ENCODE measurements at places on chromosomes 2 and 18.

GRCh38 chr2:152406836-152407161 lies 71.8 kb downstream of the FMNL2 start:
- no peak for DNase-seq

GRCh38 chr2:15275346-15275745 lies 285.8 kb downstream of the NBAS start:
- DNase-seq, result no peak

DNA sequence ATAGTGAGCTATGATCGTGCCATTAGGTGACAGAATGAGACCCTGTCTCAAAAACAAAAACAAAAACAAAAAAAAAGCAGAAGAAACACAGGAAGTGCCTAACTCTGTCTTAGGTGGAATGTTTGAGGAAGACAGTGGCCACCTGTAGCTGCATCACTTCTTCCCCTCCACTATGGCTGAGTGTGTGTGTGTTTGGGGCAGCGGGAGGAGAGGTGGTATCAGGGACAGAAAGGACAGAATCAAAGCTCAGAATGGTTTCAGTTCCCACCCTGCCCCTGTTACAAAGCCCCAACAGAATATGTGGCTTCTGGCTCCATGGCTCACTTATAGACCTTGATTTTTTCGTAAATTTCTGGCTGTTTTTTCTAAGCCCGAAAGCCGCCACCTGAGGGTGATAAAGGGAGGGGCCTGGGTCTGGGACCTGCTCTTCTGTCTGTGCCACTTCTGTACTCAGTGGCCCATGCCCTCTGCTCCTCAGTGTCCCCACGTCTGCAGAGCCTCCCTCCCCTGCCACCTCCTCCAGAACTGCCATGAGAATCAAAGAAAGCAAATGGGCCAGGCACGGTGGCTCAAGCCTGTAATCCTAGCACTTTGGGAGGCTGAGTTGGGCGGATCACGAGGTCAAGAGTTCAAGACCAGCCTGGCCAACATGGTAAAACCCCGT lies 27.4 kb downstream of the SERTAD2 start:
- no peak for DNase-seq

GRCh38 chr2:197273485-197273884 lies 37.1 kb downstream of the ANKRD44 start:
- DNase-seq, result no peak

- DNase-seq, result no peak
These were observed 68.0 kb downstream of the FAM171B start for GRCh38 chr2:186761814-186762213.

DNA sequence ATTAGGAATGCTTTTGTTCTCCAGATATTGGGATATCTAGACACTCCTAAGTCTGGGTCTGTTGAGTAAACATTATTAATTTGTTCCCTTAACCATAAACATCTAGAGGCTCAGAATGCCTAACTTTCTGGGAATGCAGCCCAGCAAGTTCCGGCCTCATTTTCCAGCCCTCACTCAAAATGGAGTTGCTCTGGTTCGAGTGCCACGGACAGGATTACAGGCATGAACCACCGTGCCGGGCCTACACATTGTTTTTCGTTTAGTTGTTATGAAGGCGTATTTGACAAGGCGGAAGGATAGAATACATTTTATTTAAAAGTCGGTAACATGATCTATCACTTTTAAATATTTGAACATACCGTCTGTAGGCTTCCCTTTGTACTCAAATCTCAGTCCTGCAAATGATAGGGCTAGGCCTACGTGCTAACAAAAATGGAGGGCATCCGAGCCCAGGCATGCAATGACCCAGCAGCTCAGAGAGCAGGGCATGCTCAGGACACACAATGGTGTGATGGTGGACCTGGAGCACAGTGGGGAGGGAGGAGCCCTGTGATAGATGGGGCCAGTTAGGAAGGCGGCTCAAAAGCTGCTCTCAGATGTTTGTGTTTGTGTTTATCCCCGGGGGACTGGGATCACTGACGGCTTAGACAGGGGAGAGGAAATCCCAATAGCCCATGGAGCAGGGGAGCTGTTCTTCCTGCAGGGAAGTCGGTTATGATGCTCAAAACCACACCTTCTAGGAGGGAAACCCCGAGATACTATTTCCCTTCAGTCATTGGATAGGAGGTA lies 2.9 kb upstream of the SCYGR1 start:
- no peak for DNase-seq

DNA sequence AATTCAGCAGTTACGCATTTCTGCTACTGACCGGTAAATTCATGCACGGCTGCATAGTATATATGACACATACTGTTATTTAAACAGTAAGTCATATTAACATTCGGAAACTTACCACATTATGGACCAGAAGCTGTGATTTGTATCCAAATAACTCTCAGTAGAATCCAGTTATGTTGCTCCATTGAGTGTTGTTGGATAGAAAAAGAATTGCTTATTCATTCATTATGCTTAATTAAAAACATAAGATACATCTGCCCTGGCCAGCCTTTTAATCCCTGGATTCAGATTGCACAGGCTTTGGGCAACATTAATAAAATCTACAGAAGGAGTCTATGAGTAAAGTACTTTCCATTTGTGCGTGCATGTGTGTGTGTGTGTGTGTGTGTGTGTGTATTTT lies 111.3 kb downstream of the CPS1 start:
- no peak for DNase-seq

- DNase-seq, result no peak
These were observed 7.0 kb upstream of the SP5 start for GRCh38 chr2:170707821-170708795.

GRCh38 chr18:23456835-23457234 lies 3.7 kb downstream of the RIOK3 start:
- DNase-seq, result no peak

DNA sequence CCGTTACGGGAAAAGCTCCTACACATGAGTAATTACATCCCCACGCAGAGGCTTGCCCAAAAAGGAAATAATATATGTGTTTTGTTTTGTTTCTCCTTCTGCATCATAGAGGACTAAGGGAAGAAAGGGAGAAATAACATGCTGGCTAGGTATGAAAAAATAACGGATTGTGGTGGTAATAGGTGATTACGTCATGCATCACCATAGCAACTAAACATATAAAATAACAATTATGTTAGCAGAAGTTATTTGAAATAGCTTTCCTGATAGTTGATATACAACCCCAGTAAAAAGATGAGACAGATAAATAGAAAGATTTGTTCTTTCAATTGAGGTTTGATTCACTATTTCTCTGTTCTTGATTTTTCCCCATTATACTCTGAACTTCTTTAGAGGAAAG lies 518.0 kb downstream of the ZNF516 start:
- no peak for DNase-seq

DNA sequence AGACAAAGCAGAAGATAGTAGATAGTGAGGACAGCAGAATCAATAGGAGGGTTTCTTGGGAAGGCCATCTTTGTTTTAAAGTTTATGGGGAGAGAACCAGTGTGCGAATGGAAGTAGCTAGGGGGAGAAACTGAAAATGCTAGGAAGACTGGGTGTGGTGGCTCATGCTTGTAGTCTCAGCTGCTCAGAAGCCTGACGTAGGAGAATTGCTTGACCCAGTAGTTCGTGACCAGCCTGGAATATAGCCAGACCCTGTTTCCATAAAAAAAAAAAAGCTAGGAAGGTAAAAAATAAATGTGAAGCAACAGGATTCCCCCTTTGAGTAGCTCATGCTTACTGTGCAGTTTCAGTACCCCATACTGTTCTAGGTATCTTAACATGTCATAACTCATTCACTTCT lies 19.2 kb upstream of the DRC1 start:
- no peak for DNase-seq

- DNase-seq, result no peak
These were observed 594.3 kb upstream of the NETO1 start for GRCh38 chr18:73462092-73462491.

GRCh38 chr2:68911246-68911645 lies 40.0 kb upstream of the BMP10 start:
- no peak for DNase-seq

- no peak for DNase-seq
These were observed 180.4 kb downstream of the FAM210A start for GRCh38 chr18:13545955-13546354.

DNA sequence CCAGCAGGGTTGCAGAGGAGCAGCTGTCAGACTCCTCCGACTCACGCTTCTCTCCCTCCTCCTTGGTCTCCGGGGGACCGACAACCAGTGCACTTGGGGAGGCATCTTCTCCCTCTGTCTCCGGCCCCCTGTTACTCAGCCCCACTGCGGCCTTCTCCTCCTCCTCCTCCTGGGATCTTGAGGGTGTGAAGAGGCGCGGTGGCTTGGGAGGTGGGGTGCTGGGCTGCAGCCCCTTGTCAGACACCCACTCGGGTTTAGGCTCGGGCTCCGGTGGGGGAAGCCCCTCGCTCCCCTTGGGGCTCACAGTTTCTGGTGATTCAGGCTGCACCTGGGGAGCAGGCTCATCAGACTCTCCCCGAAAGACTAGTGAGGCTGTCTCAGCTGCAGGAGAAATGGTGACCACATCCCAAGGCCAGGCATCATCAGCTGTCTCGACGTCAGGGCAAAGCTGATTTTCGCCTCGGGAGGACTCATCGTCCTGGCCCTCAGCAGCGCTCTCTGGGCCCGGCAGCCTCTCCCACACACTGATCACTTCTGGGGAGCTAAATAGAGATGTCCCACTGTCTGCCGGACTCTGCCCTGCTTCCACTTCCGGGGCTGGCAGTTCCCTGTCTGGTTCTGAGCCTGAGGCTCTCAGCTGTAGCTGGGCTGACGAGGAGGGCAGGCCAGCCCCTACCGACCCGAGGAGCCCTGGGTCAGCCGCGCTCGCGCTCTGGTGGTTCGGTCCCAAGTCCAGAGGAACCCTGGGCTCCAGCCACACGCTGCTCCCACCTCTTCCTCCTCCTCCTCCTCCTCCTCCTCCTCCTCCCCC lies 9.0 kb upstream of the SFXN5 start:
- DNase-seq, result no peak

- no peak for DNase-seq
These were observed 111.2 kb downstream of the STPG4 start for GRCh38 chr2:47043891-47044239.

DNA sequence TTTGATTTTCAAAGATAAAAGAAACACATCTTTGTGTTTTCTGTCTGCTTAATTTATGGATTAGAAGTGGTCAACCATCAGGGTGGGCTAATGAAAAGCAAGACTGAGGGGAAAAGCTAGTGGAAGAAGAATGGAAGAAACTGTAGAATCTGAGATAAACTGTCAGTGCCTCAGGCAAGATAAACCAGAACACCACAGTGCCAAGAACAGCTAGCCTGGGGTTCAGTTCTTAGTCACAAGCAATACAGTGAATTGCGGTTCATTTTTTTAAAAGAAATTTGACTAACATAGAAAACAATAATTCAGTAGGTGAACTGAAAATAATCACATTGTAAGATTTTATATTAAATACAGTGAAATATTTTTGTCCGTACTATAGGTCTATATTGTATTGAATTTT lies 22.0 kb upstream of the LNPK start:
- DNase-seq, result no peak

DNA sequence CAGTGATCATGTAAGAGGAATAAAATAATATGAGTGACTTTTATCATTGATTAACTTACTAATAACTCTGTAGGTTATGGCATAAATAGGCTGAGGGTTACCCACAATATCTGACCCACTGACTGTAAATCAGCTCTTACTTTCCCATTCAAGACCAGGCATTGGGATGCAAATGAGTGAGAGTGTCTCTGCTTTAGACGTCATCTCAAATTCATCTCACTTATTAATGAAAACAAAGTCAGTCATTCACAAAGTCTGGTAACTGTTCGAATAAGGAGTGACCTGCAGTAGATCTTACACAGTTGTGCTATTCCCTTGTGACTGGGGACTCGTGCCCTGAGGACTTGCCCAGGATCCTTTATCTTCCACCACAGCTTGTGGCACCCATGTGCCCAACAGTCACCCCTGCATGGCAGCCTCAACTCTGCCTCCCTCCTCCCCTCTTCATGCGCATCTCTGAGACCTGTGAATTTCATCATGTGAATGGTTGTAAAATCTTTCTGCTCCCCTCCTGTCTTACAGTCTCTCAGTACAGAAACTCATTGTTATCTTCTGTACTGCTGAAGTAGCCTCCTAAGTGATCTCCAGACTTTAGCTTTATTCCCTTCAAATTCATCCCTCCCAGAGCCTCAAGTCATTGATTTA lies 131.4 kb downstream of the ARHGAP28 start:
- DNase-seq, result no peak

- no peak for DNase-seq
These were observed 19.4 kb downstream of the PLB1 start for GRCh38 chr2:28515176-28515751.

GRCh38 chr2:46339200-46339599 lies 42.0 kb downstream of the EPAS1 start:
- no peak for DNase-seq

GRCh38 chr2:73979021-73979420 lies 5.7 kb upstream of the TET3 start:
- no peak for DNase-seq

- DNase-seq, result no peak
These were observed 160.3 kb upstream of the TCF4 start for GRCh38 chr18:55748227-55748738.

DNA sequence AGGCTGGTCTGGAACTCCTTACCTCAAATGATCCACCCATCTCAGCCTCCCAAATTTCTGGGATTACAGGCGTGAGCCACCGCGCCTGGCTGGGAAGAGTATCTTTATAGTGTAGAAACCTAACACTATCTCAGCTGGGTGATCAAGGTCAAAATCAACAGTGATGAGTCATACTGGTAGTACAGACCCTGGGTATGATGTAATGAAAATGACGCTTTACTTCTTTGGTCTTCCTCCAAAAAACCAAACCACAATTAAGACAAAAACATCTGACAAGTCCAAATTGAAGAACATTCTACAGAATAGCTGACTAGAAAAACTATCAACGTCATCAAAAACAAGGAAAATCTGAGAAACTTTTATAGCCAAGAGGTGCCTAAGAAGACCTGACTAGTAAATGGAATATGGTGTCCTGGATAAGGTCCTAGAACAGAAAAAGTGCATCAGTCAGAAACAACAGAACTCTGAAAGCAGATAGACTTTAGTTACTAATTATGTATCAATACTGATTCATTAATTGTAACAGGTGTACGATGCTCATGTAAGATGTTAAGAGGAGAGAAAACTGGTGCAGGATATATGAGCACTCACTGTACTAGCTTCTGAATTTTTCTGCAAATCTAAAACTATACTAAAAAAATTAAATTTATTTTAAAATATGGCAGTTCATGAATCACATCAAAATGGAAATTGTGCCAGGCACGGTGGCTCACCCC lies 25.4 kb downstream of the PDCL3 start:
- DNase-seq, result peak; percentile 23

DNA sequence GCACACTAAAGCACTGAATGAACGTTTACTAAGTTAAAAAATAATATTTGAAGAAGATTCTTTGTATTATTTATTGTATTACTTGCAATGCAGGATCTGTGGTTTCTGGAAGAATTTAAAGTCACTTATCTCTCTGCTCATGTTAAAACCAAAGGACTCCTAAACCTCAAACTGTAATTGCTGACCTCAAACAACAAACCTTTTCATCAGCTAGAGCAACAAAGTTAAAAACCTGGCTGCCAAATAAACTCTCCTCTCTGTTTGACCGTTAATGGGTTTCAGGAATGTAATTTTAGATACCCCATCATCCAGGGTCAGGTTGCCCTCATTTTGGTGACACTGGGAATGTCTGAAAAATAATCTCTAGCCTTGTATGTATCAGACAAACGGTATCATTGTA lies 239.1 kb downstream of the TGIF1 start:
- no peak for DNase-seq

- no peak for DNase-seq
These were observed 50.5 kb downstream of the DHRS9 start for GRCh38 chr2:169119851-169120250.

Measured in HTR-8/SVneo (cell line).